ENCODE measurements at places on chromosomes 5 and 9.
A peak's percentile ranks its signal among the peaks of the same experiment; 100 is the strongest.

GRCh38 chr9:131347376-131348020 is 46.4 kb upstream of the PRRC2B start:
- no peak overlapping the region for H3K4me3 ChIP-seq
- no peaks in the 10 kb centered on the region for H3K36me3 ChIP-seq
- H3K27me3 ChIP-seq: peaks cover 7% of the 10 kb centered on the region

GRCh38 chr5:17794201-17794600 is 159.9 kb downstream of the TAF11L14 start:
- H3K36me3 ChIP-seq: no peaks in the 10 kb centered on the region
- no peaks in the 10 kb centered on the region for H3K27me3 ChIP-seq
- no peak for ATAC-seq
- H3K27ac ChIP-seq: no peak overlapping the region

- H3K4me3 ChIP-seq: no peak overlapping the region
- H3K36me3 ChIP-seq: no peaks in the 10 kb centered on the region
- peaks cover 14% of the 10 kb centered on the region for H3K27me3 ChIP-seq
- H3K4me1 ChIP-seq: no peaks in the 10 kb centered on the region
- no peak overlapping the region for H3K27ac ChIP-seq
These were observed 170.0 kb upstream of the IRX4 start for GRCh38 chr5:2052687-2053086.

GRCh38 chr5:181255276-181255675 is 5.7 kb downstream of the TRIM52 start:
- no peak for ATAC-seq
- no peaks in the 10 kb centered on the region for H3K27me3 ChIP-seq
- H3K27ac ChIP-seq: no peak overlapping the region

GRCh38 chr5:124056991-124057723 is 545.2 kb downstream of the CSNK1G3 start:
- no peaks in the 10 kb centered on the region for H3K27me3 ChIP-seq
- peak overlapping the region; percentile 7 for H3K4me3 ChIP-seq
- peaks cover 32% of the 10 kb centered on the region for H3K4me1 ChIP-seq
- ATAC-seq: no peak

Data from gastroesophageal sphincter (tissue), 4 donors.